ENCODE measurements at places on chromosomes 1 and 21.

DNA sequence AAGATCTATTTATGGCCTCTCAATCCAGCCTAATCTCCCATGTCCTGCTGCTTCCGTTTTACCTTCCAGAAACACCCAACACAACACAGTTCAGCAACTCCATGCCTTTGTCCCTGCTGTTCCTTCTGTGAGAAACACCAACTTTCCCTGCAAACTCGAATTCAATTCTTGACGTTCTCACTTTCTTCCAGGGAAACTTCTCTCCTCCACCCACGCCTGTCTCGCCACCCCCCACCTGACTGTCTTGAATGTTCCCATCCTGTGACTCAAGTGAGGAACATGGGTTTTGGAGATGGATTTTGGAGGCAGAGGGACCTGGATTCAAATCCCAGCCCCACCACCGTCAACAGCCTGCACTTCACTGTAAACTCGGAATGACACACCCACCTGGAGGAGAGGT, 44.8 kb downstream of the GRHL3 start:
- DNase-seq, result no peak

GRCh38 chr1:77900687-77901293, 12.4 kb downstream of the NEXN start:
- peak; percentile 24 for DNase-seq

DNA sequence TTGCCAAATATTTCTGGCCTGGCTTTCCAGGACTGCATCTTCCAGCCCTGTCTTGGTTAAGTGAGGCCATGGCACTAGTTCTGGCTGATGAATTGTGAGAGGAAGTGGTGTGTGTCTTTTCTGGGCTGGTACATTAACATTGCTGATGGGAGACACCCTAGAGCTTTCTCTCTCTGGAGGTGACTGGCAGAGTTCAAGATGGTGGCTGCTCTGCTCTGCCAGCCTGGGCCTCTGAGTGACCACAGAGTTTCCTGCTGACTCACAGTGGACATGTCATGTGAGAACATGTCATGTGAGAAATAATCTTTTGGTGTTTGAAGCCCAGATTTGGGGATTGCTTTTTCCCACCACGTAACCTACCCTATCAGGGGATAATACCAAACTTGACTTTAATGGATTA, 218.0 kb upstream of the KIAA0040 start:
- DNase-seq, result no peak

- no peak for DNase-seq
These were observed 472.7 kb downstream of the PLPP3 start for GRCh38 chr1:56106531-56107274.

- no peak for DNase-seq
These were observed 253.9 kb downstream of the RHOU start for GRCh38 chr1:228989176-228989575.

GRCh38 chr1:16980473-16981268, at the start of gene MFAP2:
MFAP2 (minus strand) TSS chr1:16980620; CDS start chr1:16978273, 2,347 bp downstream.
- DNase-seq, result no peak

- DNase-seq, result peak; percentile 57
These were observed 5.5 kb upstream of the GBP6 start for GRCh38 chr1:89358287-89358893.

DNA sequence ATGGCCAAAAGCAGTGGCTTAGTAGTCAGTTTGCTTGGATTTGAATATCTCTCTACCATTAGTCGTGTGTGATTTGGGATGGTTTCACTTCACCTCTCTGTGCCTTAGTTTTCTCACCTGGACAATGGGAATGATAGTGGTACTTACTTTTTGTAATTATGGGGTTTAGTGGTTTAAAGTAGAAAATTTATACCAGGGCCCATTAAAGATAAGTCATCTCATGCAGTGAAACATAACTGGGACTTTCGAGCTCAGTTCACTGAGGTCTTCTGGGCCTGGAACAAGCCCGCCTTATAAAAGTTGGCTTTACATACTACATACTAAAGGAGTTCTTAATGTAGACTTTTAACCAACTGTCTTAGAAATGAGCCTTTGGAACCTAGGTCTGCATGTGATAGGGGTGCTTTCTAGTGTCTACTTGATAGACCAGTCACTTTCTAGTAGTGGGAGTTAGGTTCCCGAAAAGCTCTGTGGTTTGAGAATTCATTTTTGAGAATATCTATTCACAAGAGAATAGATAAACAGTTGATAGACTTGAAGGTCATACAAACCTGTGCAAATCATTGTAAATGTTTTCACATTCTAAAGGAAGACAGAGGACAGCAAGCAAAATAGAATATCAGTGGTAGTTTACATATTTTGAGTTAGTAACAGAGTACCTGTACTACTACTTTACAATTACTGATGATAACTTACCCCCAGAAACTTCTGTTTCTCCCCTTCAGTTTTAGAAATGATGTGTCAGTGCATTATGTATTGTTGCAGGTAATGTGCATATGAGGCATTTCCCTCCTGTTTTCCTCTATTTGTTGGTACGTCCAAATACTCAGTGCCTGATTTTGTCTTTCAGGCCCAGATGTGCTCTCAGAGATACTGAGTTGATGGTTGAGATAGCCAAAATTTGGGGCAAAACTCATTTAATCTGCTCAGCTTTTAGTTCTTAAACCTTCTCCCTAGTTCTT, 48.0 kb downstream of the DYRK1A start:
- no peak for DNase-seq

DNA sequence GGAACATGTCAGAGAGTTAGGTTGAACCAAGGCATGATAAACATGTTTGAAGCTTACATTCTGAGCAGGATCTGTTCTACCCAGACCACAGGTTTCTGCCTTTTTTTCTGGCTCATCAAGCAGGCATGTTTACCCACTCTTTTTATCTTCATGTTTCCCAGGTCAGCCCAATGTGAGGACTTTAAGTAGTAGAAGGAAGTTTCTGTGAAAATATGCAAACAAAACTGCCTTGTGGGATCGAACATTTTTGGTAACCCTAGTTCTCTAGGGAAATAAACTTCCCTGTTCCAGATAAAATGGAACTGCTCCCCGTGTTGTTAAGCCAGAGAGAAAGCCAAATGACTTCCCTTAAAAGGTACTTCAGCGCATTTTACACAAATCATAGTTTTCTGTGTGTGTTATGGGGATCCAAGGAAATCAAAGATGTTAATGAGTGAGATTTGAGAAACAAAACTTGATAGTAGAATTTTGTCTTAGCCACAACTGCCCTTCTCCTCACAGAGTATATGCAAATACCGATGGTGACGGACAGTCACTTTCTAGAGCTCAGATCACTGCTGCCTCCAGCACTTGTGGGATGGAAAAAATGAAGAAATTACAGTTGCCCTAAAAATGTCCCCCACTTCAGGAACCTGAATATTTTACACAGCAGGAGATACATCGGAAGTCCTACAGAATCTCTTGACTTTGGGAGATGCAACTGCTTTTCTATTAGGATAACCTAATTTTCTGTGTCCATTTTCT, 765 bp upstream of the HIPK1 start:
- DNase-seq, result peak; percentile 62

GRCh38 chr1:230431527-230431926, 5.4 kb upstream of the PGBD5 start:
- no peak for DNase-seq

DNA sequence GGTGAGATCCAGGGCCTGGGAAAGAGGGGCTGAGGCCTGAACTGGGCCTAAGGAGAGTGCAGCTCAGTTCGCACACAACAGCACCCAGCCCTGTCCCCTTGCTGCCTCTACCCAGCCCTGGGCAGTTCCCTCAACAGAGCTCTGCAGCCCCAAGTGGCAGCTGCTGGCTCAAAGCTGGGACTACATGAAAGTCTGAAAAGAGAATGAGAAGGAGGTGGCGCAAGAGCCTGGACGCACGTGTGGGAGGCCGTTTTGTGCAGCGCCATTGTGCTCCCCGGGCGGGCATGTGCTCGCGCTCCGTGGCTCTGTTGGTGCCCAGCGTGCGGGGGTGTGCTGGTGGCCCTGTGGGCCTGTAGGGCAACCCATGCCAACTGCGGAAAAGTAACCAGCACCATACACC, 10.3 kb downstream of the GPR37L1 start:
- DNase-seq, result peak; percentile 49

- peak; percentile 35 for DNase-seq
These were observed 1.2 kb downstream of the SCMH1 start for GRCh38 chr1:41240781-41241353.

GRCh38 chr1:31955917-31956736, 18.0 kb upstream of the PTP4A2 start:
- peak; percentile 40 for DNase-seq

- DNase-seq, result no peak
These were observed 5.5 kb upstream of the TNFRSF1B start for GRCh38 chr1:12161324-12161661.

- peak; percentile 51 for DNase-seq
These were observed at the start of gene HOOK1 for GRCh38 chr1:59814901-59815825. HOOK1 (plus strand) TSS chr1:59814949; CDS start chr1:59815118, 169 bp downstream.

Measured in G401 (cell line).